T-helper 1 cell (primary cell): ENCODE measurements at places on chromosomes 12 and 14.

- DNase-seq = no peak
These were observed 1.0 kb upstream of the CLIP1 start for GRCh38 chr12:122423258-122424165.

DNA sequence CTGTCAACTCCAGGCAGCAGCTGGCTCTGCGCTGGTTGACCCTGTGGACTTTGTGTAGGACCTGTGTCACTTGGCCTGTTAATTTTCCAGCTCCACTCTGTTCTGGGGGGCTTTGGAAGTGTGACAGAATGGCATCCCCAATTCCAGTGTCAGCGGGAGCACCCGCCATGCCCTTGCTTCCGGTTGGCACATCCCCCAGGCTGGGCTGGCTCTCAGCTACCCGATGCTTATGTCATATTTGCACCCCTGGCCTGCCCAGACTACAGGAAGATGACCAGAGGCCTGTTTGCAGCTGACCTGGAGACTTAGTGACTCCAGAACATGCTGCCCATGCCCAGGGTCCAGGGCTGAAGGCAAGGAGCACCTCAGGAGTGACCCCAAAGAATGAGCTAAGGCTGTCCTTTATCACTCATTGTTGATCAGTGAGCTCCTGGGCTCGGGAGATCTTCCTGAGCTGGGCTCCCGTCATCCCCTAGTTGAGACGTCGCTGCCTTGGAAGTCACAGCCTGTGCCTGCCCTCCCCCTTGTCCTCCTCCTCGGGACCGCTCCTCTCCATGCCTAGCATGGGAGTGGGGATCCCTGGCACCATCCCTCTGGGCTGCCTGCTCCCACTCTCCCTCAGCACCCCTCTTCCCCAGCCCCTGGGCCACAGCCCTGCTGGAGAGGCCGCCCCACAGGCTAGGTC, 163.4 kb upstream of the RTL1 start:
- no peak for DNase-seq

- no peak for DNase-seq
These were observed 434.7 kb downstream of the APAF1 start for GRCh38 chr12:99079811-99080210.

DNA sequence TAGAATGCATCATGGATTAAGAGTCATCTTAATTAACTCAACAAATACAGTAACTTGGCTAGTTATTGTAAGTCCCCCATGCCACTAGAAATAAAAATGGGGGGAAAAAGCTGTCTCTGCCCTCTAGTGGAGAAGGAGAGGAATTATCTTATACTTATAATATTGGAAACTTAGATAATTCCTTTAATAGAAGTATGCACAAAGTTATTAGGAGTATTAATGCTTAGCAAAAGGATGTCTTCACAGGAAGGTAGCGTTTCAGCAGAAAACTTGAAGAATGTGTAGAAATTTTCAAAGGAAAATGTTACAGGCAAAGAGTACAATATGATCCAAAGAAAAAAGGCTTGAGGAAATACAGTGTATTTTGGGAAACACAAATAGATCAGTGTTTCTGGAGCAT, 19.8 kb downstream of the OR5AU1 start:
- no peak for DNase-seq

- no peak for DNase-seq
These were observed 6.1 kb downstream of the ATP2B1 start for GRCh38 chr12:89702503-89702902.

- no peak for DNase-seq
These were observed 1472.8 kb downstream of the AACS start for GRCh38 chr12:126537961-126538530.

DNA sequence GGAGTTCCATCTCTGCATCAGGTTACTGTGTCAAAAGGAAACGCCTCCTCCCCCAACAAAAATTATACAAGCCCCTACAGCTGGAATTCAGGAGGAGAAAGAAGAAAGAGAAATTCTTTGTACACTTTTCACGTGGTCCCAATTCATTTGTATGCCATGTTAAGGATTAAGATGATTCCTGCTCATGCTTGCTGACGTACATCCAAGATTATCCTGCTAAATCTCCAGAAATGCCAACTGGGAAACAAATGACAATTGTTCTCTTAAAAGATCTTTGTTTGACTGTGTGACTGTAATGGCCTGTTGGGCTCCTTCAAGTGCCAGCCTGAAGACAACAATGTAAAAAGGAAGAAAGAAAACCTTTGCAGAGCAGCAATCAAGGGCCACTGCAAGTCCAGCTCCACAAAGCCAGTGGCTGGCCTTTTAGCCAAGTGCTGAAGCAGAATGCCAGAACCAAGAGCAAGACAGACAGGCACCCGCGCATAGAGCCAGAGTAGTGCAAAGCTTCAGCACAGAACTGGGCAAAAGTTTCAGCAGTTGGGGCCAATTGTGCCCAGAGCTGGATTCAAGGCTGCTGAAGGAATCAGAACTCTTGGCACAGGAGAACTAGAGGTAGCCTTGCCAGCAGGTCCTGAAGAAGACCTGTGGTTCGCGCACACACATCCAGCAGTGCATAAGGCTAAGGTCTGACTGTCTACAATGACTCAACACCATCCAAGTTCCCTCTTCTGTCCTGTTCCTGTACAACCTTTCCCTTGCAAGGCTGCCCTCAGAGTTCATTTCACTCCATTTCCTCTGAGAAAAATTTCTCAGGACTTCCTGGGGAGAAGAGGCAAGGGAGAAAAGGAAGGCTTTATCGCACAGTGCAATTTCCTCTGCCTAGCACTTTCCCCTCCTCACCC, 209.7 kb upstream of the BMP4 start:
- no peak for DNase-seq

DNA sequence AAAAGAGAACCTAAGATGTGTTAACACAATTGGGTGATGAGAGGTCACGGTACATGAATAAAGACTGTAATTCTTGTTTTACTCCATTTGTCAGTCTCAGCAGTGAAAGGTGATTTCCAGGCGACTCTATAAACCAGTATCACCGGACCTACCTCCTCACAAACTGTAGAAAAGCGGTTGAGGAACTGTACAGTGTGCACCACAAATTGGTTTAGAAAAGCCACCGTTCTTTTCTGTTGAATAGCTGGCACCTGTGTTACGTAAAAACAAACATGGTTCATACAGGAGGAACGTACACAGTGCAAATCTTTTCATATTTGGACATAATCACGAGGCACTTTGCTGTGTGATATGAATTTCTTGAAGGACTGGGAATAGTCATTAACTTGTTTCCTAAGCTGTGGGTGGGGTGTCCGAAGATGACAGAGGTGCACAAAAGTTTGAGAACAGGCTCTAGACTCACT, 663 bp downstream of the WASHC3 start:
- DNase-seq = no peak

- DNase-seq = no peak
These were observed 456.9 kb upstream of the SYT1 start for GRCh38 chr12:78407722-78408121.

GRCh38 chr12:110677206-110677911, 11.6 kb downstream of the HVCN1 start:
- DNase-seq = no peak

DNA sequence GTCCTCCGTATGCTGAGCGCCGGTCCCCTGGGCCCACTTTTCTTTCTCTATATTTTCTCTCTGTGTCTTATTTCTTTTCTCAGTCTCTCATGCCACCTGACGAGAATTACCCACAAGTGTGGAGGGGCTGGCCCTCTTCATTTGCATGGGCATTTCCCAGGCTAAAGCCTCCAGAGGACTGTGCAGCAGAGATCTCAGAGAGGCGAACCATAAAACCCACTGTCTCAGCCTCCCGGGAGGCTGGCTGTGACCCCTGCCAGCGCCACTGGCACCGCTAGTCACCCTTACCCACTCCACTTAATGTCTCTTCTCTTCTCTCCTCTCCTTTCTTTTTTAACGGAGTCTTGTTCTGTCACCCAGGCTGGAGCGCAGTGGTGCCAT, 7.1 kb upstream of the SERPINA9 start:
- no peak for DNase-seq

DNA sequence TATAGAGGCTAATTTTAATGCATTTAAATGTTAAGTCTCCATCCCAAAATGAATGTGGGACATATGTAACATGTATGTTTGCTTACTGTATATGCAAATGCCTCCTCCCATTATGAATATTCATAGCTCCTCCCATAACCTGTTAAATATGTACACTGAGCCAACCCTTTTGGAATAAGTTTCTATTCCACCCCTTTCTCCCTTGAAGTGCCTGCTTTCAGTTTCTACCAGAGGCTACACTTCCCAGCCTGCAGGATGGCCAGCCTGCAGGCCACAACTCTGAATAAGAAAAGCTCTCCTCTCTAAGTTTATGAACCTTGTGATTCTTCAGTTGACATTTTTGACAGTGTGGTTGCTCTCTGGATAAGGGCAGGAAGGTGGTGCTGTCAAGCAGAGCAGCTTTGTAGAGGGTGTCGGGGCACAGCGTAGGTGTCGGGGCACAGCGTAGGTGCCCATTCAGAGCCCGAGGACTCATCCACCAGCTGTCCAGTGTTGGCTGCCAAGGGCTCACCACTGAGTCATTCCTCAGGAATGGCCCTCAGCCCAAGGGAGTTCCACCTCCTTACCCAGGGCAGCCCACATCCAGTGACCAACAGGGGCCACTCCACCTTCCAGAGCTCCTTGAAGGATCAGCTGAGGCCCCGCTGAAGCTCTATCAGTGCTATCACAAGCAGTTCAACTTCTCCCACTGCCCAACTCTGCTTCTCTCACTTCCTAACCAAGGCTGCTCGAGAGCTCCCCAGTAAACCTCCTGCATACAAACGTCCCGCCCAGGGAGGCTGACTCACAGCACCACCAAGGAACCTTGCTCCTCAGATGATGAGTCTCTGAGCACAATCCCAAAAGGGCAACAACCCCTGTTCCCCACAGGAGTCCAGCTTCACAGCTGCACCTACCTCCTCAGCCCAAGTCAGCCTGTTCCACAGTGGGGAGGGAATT, 31.4 kb downstream of the VWF start:
- no peak for DNase-seq

GRCh38 chr14:50501642-50502041, 30.7 kb downstream of the MAP4K5 start:
- no peak for DNase-seq

- DNase-seq = no peak
These were observed 162.4 kb upstream of the TMEM260 start for GRCh38 chr14:56417173-56417572.

GRCh38 chr12:117036046-117036445, 63.2 kb downstream of the TESC start:
- no peak for DNase-seq

DNA sequence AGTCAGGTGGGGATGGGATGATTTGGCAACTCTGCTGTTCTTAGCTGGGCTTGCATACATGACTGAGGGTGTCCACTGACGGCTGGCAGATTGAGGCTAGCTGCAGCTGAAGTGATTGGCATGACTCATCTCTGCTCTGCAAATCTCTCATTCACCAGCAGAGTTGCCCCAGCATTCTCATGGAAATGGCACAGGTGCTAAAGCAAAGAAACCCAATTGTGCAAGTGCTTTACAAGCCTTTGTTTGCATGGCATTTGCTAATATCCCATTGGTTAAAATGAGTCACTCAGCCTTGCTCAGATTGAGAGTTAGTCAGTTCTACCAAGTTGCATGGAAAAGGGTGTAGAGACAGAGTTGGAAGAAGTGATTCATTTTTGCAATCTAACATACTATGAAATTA, 389.7 kb upstream of the FAR2 start:
- DNase-seq = no peak

DNA sequence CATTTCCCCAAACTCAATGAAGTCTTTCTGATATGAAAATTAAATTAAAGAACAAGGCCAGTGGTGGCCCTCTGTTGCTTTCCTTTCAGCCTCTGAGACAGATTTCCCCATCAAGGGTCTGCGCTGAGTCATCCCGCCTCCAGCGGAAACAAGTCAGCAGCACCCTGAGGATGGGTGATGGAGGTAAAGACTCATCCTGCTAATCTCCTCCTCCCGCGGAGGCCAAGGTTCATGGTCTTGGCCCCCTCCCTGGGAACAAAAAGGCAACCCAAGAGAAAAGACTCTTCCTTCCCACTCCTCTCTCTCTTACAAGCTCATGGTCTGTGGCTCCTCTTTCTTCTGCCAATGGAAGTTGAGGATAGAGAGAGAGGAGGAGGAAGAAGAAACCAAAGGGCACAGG, 9.0 kb upstream of the NUMB start:
- DNase-seq = no peak

DNA sequence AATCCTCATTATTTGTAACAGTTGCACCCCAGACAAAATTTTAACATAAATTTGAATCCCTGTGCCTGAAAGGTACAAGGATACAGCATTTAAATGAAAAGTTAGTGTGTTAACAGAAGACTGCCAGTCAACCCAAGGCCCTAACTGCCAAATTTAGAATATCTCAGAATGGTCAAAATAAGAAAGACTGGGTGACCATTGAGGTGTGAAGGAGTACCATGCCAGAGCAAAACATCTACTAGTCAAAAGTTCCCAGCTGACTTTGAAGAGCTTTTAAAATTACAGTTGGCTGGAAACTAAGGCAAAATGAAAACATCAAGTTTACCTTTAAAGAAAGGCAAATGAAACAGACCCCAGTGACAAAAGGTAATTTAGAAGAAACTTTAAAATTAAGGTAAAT, 18.4 kb downstream of the SAV1 start:
- no peak for DNase-seq

GRCh38 chr14:77037938-77038568, 9.5 kb upstream of the IRF2BPL start:
- no peak for DNase-seq

DNA sequence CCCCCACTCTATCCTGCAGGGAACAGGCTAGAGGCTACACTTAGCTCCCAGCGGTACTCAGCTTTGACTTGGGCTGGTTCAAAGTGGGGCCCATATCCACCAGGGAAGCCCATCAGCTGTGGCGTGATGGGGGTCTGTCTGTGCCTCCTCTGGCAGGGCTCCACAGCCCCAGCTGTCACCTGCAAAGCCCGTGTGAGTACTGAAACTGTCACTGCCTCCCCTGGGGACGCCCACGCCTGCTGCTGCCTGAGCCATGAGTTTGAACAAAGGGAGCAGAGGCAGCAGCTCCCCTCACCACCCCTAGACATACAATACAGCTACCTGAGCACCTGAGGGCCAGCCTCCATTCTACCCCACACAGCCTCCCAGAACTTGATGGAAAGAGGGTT, 5.0 kb downstream of the REM2 start:
- DNase-seq = no peak

GRCh38 chr12:81095501-81096232, 17.8 kb downstream of the ACSS3 start:
- DNase-seq = no peak

GRCh38 chr14:59347915-59348314, 117.3 kb downstream of the GPR135 start:
- DNase-seq = no peak

- DNase-seq = no peak
These were observed 104.5 kb downstream of the PRICKLE1 start for GRCh38 chr12:42484996-42485395.

- no peak for DNase-seq
These were observed 321.5 kb downstream of the TMEM117 start for GRCh38 chr12:44157359-44157758.

- no peak for DNase-seq
These were observed at the start of gene SDSL for GRCh38 chr12:113422030-113422885. Gene SDSL, plus strand, starts transcription at chr12:113422380. Its CDS starts 5,603 bp downstream, at chr12:113427983.

- no peak for DNase-seq
These were observed 17.1 kb upstream of the HIGD1C start for GRCh38 chr12:50934981-50935807.

GRCh38 chr14:69298131-69299071, 38.4 kb downstream of the GALNT16 start:
- no peak for DNase-seq

GRCh38 chr12:102869571-102869970, 47.5 kb downstream of the PAH start:
- DNase-seq = no peak

GRCh38 chr12:104958805-104959334, 780 bp upstream of the SLC41A2 start:
- DNase-seq = no peak
